ENCODE measurements at places on chromosomes 6 and 20. TPM values are rescaled to one million over a fixed set of nuclear protein-coding genes. Genes with fewer than 3 reads are reported as not detected.
A peak's percentile ranks its signal among the peaks of the same experiment; 100 is the strongest.

DNA sequence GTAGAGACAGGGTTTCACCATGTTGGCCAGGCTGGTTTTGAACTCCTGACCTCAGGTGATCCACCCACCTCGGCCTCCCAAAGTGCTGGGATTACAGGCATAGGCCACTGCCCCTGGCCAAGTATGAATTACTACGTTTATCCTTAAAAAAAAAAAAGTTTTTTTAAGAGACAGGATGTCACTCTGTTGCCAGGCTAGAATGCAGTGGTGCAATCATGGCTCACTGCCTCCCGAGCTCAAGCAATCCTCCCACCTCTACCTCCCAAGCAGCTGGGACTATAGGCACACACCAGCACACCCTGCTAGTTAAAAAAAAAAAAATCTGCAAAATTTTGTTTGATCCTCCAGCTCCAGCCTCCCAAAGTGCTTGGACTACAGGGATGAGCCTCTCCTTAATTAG, 23.1 kb downstream of the IYD start:
- no peak for DNase-seq

- DNase-seq = no peak
These were observed 19.8 kb downstream of the IBTK start for GRCh38 chr6:82227770-82228169.

GRCh38 chr20:51532577-51533191, 9.8 kb downstream of the NFATC2 start:
- no peak for DNase-seq

DNA sequence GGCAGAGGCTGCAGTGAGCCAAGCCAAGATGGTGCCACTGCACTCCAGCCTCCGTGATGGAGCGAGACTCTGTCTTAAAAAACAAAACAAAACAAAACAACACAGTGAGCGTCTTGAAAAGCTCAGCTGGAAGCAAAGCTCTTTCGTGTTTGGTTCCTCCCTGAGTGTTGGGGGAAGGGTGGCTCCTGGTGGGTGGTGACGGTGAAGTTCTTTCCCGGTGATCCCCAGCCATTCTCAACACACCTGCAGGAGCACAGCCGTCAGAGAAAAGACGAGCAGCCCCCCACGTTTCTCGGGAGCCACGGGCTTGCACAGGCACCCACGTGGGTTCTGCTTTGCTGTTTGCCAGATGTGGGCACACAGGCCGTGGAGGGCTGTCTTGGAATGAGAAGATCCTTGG, 3.2 kb downstream of the BHLHE23 start:
- peak; percentile 88 for DNase-seq

DNA sequence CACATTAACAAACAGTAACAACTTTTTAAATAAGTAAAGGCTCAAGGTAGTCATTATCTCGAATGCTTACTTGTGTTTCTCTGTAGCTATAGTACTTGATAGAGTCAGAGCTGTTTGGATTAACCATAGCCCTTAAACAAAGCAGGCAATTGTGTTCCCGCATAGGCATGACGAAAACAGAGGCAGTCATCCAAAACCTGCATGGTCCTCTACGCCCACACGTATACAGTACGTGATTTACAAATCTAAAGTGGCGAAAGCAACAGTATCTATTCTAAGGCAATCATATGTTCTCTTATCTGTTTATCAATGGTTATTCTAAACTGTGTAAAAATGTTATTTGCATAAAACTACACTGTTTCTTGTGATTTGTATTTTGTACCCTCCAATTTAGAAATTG, 31.8 kb downstream of the HFE start:
- no peak for DNase-seq

GRCh38 chr20:55597526-55597925, 407.8 kb downstream of the CBLN4 start:
- DNase-seq = no peak

Gene TFAP2B
- not detected for total RNA-seq

Gene IL17A
- 0.03 TPM for total RNA-seq

Gene SCRT2
- total RNA-seq = 0.03 TPM

Gene CTAGE9
- not detected for total RNA-seq

Gene SFTA2
- not detected for total RNA-seq

Gene SIRPG
- total RNA-seq = not detected
